ENCODE measurements at places on chromosomes 7 and 10.

GRCh38 chr10:69787681-69788080, 14.0 kb upstream of the COL13A1 start:
- DNase-seq: no peak

GRCh38 chr10:117675514-117676055, 133.0 kb downstream of the EMX2 start:
- DNase-seq: no peak

- no peak for DNase-seq
Observed at GRCh38 chr10:102131286-102132170, 1.3 kb upstream of the PPRC1 start.

- DNase-seq: no peak
Observed at GRCh38 chr7:56046721-56047445, 4.4 kb downstream of the PSPH start.

DNA sequence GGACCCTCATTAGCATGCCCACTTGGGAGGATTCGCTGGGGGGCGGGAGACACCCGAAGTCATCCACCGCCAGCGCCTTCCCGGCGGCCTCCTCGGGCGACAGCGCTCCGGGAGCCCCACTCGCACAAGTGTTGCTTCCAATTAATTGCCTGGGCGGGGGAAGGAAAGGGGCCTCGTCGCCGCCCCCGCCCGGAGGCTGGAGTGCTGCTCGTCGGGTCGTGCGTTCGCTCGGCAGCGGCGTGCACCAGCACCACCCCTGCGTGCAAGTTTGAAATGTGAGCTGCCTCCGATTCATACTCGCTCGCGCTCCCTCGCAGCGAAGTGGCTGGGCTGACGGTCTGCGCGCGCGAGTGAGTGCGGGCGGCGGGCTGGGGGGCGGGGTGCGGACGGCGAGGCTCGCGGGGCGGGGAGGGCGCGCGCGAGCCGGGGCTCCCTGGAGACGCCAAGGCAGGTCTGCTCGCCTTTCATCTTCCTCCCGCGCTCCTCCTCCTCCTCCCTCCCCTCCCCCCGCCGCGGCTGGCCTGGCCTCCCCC, 104.6 kb upstream of the PPIF start:
- DNase-seq: peak; percentile 58

DNA sequence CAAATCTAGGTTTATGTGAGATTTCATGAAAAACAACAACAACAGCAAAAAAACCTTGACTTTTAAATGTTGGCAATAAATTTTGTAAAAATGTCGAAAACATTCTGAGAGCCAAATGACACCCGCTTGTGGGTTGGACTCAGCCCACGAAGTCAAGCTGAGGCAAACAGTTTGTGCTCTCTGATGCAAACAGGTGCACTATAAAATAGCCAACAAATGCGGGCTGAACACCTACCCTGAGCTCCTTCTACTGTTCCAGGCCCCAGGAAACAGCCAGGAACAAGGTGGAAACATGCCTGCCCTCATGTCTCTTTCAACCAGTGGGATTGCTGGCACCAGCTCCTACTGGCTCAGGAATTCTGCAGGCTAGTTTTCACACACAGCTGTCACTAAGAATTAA, 105.0 kb upstream of the ZNF716 start:
- no peak for DNase-seq

DNA sequence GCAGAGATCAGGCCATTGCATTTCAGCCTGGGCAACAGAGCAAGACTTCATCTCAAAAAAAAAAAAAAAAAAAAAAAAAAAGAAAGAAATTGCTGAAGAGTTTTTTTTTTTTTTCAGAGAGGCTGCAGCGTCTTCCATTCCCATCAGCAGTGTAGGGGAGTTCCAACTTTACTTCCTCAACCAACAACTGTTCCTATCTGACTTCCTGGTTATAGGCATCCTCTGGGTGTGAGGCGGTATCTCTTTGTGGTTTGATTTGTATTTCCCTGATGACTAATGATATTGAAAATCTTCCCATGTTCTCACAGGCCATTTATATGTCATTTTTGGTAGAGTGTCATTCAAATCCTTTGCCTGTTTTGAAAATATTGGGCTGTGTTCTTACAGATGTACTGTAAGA, 40.2 kb downstream of the PRTFDC1 start:
- DNase-seq: peak; percentile 94

- no peak for DNase-seq
Observed at GRCh38 chr7:99694201-99694911, 14.6 kb upstream of the CYP3A5 start.

DNA sequence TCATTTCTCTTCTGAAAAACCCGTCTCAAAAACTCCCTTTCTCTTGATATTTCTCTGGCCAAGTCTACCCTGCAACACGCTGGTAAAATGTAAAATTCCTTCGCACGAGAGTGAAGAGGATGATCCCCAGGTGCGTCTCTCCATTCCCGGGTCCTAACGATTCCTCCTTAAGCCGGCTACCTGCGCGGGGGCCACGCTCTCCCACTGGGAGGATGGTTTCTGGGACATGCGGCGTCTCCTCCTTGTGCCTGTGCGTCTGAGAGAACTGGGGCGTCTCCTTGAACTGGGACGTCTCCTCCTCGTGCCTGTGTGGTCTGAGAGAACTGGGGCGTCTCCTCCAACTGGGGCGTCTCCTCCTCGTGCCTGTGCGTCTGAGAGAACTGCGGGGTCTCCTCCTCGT, 149.9 kb downstream of the WDR37 start:
- no peak for DNase-seq

GRCh38 chr7:7433811-7434210, 101.9 kb downstream of the COL28A1 start:
- DNase-seq: no peak

DNA sequence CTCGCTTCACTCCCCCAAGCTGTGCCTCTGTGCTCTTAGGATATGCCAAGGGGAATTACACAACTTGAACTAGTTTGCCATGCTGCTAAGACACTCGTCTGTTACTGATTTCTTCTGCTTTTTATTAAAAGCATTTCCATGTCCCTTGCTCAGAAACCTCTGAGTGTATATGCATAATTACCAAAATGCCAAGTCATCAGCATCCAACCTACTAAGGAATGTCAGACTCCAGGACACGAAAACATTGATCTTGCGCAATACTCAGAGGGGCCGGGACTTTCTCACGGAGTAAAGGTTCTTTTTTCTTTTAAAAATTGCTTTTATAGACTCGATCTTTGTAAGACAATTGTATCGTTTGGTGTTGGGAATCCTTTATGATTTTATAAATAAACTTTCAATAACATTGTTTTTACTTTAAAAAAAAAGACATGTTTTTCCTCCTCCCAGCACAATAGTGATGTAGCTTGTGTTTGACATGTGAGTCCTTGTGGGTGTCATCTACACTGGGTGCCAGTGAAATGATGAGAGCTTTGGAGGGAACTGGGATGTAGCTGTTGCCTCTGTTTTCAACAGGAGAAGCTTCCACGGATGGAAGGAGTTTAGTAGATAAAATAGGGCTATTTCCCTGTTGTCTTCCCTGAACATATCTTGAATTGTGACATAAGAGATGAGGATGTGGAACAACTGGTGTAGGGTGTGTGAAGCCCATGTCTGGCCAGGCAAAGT, 43.6 kb downstream of the CNNM1 start:
- no peak for DNase-seq

DNA sequence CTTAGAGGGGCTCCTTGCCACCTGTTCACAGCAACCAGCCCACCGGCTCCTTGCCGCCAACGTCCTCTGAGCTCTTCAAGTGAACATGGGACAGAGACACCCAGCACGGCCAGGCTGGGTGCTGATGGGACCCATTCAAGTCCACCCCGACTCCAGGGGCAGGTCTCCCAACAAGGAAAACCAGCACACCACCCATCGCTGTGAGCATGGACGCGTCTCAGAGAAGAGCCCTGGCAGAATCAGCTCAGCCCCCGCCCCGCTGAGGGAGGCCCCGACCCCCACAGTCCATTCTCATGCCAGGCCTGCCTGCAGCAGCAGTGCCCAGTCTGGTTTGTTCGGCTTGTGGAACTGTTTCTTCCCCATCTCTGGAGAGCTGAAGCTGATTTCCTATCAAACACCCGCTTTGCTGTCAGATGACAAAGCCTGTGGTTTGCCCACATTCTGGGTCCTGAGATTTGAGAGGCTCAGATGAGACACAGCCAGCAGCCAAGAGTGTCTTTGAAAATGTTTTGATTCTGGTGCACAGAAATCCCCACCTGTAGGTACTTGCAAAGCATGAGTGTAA, 216.6 kb downstream of the ZMYND11 start:
- DNase-seq: no peak

- DNase-seq: no peak
Observed at GRCh38 chr7:82617156-82617555, 173.6 kb upstream of the CACNA2D1 start.

DNA sequence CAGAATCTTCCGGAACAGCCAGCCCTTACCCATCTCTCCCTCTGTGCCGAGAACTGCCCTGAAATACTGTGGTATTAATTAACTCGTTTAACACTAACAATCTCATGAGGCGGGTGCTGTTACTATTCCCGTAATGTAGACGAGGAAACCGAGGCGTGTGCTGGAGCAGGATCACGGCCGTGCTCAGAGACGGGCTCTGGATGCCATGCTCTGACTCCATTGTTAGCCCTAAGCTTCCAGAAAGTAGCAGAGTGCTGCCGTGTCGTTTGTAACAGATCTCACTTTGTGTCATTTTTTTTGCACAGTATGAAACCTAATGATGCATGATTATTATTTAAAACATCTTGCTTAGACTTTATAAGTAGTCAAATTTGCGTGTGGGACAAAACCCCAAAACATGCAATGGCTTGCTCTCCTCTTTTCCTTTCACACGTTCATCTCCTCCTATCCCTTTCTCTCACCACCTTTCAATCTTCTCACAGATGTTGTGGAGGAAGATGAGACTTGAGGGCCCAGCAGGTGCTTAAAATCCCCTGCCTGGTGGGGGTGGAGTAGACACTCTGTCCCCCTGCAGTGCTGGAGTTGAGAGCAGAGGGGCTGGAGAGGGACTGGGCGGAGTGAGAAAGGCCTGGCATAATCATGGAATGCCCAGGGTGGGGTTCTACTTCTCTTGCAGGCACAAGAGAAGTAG, 482 bp upstream of the ACTR3C start:
- no peak for DNase-seq

- no peak for DNase-seq
Observed at GRCh38 chr10:132708936-132709335, 77.0 kb downstream of the NKX6-2 start.

DNA sequence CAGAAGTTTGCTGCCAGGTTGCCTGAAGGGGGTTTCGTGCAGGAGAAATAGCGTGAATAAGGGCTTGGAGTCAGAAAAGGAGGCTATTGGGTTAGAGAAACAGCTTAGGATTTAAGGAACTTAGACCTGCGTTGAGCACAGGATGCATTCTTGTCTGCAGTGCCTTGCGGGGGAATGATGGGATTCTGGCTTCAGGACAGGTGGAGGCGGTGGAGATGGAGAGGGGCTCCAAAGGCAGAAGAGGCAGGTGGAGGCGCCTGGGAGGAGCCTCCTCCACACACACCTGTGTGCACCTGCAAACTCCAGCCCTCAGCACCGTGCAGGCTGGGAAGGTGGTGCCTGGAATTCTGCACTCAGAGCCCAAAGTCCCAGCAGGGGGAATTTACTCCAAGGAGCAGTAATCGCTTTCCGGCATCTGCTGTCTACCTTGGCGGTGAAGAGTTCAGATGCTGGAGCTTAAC, 1.8 kb downstream of the CLIP2 start:
- DNase-seq: no peak

GRCh38 chr10:48683868-48684267, 805 bp upstream of the WDFY4 start:
- DNase-seq: no peak

DNA sequence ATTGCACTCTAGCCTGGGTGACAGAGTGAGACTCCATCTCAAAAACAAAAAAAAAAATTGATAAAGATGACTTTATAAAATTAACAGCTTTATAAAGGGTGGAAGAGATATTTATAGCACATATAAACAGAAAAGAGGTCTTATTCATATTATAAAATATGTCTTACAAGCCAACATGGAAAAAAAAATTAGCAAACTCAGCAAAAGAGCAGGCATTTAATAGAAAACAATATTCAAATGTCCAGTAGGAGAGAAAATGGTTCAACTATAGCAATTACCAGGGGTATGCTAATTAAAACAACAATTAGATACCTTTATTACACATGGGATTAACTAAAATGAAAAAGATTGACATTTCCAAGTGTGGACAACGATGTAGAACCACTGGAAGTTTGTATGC, 929.1 kb downstream of the REEP3 start:
- no peak for DNase-seq

- DNase-seq: no peak
Observed at GRCh38 chr10:49690698-49691356, 11.4 kb downstream of the C10orf53 start.

DNA sequence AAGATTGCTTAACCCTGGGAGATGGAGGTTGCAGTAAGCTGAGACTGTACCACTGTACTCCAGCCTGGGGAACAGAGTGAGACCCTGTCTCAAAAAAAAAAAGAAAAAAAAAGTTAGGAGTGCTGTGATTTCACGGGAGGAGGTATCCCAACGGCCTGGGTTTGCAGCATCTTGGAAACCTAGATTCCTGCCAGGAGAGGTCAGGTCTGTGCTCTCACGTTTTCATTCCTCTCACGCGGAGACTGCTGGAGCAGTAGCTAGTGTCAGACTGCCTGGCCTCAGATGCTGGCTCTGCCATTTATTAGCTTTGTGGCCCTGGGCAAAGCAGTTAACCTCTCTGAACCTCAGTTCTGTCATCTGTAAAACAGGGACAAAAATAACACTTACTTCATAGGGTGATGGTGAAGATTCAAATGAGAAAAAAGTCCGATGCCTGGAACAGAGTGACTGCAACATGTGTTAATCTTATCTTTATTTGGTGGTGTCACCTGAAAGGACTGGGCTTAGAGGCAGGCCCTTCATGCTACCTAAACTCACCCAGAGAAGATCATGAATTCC, 94.9 kb downstream of the GAD2 start:
- no peak for DNase-seq

GRCh38 chr7:43554423-43554822, 28.5 kb upstream of the STK17A start:
- DNase-seq: no peak

DNA sequence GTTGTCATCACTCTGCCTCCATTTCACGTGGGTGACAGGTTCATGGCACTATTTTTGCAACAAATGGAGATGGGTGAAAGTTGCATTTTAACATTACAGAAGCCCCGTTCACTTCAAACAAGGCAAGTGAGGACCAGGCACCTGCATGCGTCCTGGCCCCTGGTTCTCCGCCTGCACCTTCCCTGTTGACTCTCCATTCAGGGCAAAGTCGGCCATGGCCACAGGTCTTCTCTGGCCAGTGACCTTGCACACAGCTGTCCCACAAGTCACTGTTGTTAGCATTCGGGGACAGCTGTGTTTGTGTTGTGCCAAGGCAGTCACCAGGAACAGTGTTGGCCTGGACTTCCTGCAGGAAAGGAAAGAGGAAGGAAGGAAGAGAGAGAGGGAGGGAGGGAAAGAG, 554.9 kb downstream of the TCERG1L start:
- DNase-seq: no peak

DNA sequence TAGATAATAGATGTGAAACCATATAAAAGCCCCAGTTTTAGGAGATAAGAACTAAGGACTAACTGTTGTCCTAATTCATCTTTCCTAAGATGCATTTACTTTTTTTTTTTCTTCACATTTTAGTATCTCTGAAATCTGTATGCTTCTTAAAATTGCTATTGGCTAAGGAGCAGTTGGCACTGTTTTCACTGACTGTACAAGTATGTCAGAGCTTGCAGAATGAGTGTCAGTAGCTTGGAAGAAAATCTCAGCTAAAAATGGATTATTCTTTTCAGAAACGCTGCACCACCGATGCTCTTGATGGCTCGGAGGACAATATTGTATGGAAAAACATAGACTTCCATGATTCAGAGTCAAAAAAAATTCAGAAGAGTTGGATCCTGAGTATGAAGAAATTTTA, 91.1 kb upstream of the DNAJB12 start:
- DNase-seq: no peak
